ENCODE measurements at places on chromosomes 4 and X.

GRCh38 chrX:100962811-100963210 is 6.7 kb upstream of the ARL13A start:
- no peak for DNase-seq

DNA sequence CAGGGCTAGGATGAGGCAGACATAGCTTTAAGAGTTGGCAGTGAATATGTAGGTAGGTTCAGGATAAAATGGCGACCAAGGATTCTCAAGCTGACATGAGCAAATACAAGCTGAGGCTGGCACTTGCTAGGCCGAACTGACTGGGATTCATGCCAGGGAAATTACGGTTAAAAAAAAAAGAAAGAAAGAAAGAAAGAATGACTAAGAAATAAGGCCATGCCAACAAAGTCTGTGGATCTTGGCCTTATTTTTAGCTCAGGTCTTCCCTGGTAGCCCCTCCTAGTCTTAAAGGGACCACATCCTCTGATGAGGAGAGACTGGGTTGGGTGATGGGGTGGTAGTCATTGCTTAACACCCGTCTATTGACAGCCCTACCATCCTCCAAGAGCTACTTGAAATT is 64.4 kb upstream of the KLHL13 start:
- DNase-seq = no peak

GRCh38 chr4:4320528-4320927 is 30.5 kb downstream of the ZBTB49 start:
- DNase-seq = no peak

DNA sequence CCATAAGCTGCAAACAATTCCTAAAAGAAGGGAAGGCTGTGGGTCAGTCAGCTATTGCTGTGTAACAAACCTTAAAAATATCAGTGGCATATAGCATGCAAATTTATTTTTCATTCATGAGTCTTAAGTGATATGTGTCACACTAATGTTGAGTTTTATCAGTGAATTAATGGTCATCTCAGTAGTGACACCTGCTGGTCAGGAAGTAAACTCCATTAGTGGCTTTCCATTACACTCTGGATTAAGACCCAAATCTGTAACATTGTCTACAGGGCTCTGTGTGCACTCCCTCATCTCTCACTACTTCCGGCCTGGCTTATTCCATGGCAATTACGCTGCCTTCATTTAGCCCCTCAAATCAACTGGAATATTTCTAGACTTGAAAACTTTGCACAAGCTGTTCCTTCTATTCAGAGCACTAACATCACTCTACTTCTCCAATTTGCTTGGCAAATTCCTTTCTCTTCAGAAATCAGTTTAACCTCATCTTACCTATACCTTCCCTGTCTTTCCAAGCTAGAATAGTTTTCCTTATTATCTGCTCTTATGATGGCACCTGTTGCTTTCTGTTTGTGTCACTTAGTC is 217.3 kb upstream of the TAPT1 start:
- DNase-seq = no peak

DNA sequence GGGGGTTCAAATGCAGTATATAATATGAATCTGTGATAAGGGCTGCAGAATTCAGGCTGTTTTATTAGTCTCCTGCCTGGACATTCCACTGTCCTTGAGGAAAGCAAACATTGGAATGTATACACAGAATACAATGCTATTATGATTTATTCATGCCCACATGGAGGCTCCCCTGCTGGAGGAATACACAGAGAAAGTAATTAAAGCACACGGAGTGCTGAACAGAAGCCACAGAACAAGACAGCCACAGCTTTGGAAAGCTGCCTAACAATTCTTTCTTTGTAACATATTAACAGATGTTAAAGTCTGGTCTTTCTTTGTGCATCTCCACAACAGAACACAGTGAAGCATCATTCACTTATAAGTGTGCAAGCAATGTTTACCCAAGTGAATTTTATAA is 155.8 kb downstream of the ARAP2 start:
- DNase-seq = no peak

DNA sequence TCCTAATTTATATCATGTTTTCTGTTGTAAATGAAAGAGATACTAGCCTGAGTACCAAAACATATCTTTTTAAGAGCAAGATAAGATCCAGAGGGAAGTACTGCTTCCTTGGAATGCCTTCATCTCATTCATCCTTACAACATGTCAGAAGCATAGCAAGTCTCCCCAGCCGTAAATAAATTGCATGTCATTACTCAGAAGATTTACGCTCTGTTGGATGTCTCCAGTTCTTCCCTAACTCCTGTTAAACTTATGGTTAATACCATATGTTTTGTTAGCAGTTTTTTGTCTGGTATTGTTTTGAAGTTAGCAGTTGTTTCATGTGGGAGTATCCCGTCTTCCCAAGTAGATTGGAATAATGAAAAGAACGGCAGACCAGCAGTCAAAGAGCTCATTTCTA is 7.5 kb upstream of the GPC3 start:
- no peak for DNase-seq

- DNase-seq = no peak
Observed at GRCh38 chrX:152601848-152602616, 35.7 kb upstream of the GABRQ start.

- DNase-seq = no peak
Observed at GRCh38 chr4:109876634-109877265, 28.8 kb downstream of the LRIT3 start.

DNA sequence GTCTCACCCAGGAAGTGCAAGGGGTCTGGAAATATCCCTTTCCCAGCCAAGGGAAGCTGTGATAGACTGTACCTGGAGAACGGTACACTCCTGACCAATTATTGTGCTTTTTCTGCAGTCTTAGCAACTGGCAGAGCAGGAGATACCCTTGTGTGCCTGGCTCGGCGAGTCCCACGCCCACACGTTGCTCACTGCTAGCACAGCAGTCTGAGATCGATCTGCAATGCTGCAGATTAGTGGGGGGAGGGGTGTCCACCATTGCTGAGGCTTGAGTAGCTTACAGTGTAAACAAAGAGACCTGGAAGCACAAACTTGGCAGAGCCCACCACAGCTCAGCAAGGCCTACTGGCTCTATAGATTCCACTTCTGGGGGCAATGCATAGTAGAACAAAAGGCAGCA is 138.5 kb downstream of the CHRDL1 start:
- no peak for DNase-seq

DNA sequence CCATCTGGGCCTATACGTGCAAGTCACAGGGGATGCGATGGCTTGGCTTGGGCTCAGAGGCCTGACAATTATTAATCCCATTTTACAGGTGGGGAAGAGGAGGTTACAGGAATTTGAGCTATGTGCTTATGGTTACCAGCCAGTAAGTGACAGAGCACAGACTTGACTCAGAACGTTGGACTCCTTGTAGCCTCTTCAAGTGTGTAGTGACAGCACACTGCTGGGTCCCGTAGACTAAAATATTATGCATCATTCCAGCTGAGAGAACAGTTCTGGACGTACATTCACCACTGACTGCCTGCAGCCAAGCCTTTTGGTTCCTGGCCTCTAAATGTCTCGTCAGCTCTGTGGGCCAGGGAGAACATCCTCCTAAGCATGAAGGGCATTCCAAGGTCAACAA is 314.5 kb downstream of the GPAT3 start:
- no peak for DNase-seq

DNA sequence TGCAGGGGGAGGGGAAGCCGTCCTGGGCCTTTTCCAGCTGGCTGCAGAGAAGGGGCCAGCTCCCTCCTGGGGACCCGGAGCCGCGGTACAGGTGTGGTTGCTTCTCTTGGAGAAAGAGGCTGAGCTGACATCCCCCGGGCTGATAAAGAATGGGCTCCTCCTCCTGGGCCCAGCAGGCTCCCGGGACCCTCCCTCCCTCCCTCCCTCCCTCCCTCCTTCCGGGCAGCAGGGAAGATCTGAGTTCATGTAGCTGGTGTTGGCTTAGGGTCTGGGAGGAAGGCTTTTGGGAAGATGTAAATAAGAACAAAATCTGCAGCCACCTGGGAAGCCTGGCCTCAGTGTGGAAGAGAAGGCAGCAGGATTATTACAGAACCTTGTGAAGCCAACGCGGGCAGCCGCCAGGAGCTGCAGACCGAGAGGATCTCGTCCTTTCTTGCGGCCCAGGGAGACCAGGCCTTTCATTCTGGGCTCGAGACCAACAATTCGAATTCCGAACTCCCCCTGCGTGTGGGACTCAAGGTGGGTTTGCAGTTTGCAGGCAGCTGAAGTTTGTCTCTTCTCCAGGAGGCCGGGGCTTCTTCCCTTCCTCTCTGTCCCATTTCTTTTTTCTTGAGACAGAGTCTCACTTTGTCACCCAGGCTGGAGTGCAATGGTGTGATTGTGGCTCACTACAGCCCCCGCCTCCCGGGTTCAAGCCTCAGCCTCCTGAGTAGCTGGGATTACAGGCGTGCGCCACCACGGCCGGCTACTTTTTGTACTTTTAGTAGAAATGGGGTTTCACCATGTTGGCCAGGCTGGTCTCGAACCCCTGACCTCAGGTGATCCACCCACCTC is at the start of gene PLCXD1:
Gene PLCXD1 (plus strand): TSS at position 216 of the 834 bp plus-strand sequence. CDS start 2,807 bp downstream, outside the sequence.
- no peak for DNase-seq

- DNase-seq = no peak
Observed at GRCh38 chrX:79371101-79371500, 4.0 kb upstream of the ITM2A start.

GRCh38 chr4:53899586-53900270 is 164.7 kb downstream of the CHIC2 start:
- DNase-seq = no peak

- DNase-seq = no peak
Observed at GRCh38 chrX:139842326-139843185, 90.3 kb downstream of the ATP11C start.
